ENCODE measurements at places on chromosomes 7 and 10.
A peak's percentile ranks its signal among the peaks of the same experiment; 100 is the strongest.

- no peak for DNase-seq
Measured at GRCh38 chr10:15868006-15868405, 7.7 kb upstream of the MINDY3 start.

GRCh38 chr10:70186090-70186489 is 15.8 kb upstream of the SAR1A start:
- no peak for DNase-seq

- DNase-seq = no peak
Measured at GRCh38 chr10:80421707-80422536, 13.6 kb downstream of the PRXL2A start.

DNA sequence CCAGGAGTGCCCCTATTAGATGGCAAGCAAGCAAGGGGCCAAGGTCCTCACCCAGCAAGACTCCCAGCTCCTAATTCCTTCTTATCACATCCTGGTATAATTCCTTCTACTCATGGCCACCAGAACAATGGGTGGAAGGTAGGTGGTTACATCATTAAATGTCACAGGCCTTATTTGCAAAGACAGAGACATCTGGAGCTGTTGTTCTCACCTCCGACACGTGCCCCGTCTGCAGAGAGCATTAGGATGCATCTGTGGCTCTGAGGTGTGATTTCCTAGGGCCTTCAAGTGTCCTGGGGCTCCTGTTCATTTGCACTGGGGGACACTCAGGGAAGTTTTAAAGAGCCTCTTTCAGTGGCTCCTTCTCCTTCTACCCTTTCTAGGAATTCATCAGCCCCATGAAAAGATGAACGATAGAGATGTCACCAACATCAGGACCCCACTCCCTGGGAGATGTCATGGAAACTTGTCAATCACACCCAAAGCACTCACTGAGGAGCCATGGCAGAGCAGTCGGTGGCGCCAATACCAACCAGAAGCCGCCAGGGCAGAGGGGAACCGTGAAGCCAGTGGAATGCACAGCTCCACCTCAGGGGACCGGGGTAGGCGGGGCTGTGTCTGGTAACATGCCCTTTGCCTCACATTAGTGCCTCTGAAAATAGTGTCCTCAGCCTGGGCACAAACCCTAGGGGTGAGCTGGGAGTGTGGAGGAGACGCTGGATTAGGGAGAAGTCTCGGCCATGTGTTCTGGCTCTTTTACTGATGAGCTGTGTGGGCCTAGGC is 2.9 kb upstream of the ATP6V0E2 start:
- no peak for DNase-seq

DNA sequence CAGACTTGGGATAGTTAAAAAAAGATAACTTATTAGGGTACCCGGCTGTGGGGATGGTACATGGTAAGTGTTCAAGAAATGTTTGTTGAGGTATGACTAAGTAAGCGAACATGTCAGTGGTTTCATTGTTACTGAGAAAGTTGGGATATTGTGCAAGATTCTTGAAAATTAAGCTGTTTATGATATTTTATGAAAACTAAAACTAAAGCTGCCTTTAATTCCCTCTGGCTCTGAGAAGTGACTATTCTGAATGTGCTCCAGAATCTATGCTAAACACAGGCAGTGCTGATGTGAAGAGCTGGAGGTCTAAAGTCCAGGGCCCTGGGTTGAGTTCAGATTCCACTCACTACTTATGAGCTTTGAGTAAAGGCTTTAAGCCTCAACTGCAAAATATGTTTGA is 72.9 kb downstream of the AOAH start:
- DNase-seq = no peak

DNA sequence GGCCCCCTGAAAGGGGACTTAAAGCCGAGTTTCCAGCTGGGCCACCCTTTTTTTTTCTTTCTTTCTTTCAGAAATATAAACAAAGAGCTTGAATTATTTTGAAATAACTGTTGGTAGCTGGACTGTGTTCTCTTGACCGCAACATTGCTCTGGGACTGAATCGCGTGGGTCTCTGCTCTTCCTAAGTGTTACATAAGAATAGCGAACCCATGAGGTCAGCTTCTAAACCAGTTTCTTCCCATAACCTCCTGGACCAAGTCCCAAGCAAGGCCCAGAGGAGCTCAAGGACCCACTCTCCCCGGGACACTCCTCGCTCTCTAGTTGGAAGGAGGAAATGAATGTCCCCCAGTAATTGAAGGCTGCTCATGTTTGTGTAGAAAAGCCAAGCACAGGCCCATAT is 91.1 kb downstream of the CXCL12 start:
- DNase-seq = no peak

- DNase-seq = no peak
Measured at GRCh38 chr7:92737706-92738105, 98.7 kb downstream of the CDK6 start.

- DNase-seq = no peak
Measured at GRCh38 chr10:112769611-112770370, 180.3 kb upstream of the TCF7L2 start.

DNA sequence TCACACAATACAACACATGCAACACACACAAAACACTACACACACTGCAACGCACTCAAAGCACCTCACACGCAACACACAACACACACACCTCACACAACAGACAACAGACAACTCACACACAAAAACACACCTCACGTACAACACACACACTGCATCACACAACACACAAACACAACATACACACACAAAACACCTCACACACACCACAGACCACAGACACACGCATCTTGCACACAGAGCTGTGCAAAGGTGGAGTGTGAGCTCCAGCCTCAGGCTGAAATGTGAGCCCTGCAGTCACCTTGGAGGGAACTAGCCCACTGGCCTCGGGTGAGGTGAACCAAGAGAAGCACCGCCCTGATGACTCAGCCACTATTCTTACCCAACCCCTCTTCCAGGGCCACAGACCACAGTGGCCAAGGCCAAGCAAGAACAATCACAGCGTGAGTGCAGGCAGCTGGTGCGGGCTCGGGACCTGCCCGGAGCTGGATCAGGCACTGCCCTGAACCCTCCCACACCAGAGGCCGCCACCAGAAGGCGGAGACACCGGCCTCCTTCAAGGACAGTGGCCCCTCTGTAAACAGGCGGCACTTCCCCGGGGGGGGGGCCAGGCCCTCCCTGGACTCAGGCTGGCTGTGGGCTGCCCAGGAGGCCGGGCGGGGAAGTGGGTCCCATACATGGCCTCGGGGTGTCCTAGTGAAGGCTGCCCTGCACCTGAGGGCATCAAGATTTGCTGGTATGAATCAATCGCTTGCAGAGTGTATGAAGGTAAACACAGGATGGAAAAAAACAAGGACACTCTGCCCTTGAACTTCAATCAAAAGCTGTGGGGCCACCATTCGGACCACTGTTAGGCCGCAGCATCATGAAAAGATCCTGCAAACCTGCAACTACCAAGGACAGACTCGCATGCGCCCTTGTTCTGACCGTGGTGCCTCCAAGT is 106.7 kb downstream of the TNS3 start:
- DNase-seq = peak; percentile 55

- DNase-seq = no peak
Measured at GRCh38 chr10:60734226-60734625, 44.1 kb upstream of the CDK1 start.

GRCh38 chr10:72058989-72059842 is 29.1 kb downstream of the SPOCK2 start:
- DNase-seq = no peak

DNA sequence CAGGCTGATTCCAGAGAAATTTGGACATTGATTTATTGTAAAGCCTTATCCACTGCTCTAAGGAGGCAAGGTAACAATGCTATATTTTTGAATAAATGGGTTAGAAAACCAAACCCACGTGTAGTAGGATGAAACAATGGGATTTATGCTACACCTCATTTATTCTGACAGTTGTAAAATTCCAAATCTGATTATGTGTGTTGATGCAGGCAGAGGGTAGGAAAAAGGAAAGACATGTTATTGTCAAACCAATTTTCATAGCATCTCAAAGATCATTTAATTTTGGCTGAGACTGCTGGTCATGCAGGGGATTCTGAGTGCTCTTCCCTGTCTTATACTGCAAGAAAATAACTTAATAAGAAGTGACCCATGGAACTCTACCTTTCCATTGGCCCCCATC is 1219.9 kb upstream of the SORCS1 start:
- no peak for DNase-seq

DNA sequence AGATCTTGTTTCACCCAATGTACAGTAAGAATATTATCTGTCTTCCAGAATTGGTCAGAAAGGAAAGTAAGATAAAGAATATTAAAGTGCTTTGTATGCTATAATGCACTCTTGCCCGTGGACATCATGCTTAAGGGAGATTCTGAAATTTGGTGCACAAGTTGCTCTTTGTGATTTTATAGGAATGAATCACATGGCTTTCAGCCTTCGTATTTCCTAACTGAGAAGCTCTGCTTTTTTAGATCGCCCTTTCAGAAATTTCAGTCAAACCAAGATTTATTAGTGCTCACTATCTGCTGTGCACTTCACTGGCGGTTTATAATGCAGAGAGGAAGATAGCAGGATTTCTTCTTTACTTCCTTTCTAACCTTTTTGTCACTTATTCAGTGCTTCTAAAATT is 1248.5 kb upstream of the LRRN3 start:
- no peak for DNase-seq

DNA sequence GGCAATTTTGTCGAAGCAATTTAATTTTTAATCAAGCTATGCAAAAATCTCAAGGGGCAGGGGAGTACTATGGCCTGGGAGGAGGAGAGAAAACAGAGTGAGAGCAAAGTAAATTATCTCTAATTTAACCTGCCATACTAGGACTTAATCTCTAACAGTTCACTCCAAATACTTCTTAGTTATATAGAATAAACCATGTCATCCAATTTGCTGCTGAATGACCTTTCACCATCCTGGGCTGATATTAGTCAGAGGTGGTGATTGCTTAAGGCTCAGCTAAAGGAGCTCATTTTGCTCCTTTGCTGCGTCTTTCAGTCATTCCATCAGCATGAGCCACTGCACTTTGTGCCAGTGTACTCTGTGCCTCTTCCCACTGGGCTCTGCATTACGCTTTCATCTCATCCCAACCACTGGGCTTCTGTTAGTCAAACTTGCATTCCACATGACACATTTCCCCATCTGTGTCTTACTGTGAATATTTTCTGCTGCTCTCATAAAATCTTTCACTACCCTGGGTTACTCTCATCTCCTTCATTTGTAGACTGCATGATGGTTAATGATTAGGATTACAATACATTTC is 84.3 kb downstream of the CD36 start:
- peak; percentile 54 for DNase-seq

DNA sequence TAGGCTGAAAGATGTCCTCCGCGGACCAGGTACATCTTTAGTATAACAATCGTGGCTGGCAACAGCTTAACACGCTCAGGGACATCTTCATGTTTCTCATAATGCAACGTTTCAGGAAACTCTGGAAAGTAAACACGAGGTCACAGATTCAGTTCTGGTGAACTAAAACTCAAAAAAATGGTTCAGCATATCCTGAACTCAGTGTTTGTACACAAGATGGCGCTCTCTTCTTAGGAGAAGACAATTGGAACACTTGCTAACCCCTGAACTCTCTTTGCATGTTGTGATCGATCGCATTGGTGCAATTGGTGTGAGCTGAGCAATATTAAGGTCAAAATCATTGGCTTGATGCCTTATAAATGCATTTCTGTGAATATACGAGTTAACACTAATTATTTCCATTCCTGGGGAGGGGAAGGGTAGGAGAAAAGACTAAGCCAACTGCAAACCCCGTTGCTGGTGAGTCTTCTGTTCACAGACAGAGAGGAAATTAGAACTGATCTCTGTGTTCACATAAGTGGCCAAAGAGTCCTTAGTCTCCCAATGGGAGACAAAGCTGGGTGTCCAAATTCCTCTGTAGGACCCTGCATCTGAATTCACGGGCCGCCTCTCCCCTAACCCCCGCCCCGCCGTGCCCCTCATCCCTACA is 52.6 kb upstream of the FAM180A start:
- DNase-seq = peak; percentile 89

GRCh38 chr7:45718464-45719330 is 144.5 kb downstream of the ADCY1 start:
- no peak for DNase-seq

GRCh38 chr7:34603711-34604444 is 54.1 kb upstream of the NPSR1 start:
- DNase-seq = no peak

DNA sequence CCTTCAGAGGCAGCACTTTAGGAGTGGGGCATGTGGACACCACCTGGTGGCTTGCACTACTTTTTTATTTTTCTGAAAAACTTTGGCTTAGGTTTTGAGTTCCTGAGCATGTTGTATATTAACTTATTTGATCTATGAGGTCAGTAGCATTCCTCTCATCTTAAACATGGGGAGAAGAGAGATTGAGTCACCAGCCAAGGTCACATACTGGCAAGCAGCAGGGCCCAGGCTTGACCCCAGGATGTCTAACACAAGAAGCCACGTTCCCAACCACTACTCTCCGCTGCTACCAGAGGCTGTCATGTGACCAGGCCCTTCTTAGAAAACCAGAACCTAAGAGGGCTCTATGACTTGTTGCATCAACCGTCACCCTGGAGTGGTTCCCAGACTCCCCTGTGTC is 210.3 kb upstream of the GPR26 start:
- no peak for DNase-seq

DNA sequence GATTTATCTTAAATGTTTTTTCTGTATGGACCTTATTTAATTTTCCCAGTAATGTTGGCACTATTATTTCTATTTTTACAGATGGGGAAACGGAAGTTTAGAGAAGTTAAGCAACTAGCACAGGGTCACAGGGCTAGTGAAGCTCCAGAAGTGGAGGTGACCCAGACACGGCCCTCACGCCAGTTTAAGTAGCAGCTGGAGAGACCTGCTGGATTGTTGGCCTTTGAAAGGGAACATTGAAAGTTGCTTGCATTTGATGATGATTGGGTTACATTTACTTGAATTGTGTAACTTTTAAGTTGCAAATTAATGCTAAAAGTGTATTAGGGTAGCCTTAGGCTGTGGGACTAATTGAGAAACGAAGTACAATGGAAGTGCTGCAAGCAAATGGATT is 25.6 kb downstream of the CDK14 start:
- no peak for DNase-seq

DNA sequence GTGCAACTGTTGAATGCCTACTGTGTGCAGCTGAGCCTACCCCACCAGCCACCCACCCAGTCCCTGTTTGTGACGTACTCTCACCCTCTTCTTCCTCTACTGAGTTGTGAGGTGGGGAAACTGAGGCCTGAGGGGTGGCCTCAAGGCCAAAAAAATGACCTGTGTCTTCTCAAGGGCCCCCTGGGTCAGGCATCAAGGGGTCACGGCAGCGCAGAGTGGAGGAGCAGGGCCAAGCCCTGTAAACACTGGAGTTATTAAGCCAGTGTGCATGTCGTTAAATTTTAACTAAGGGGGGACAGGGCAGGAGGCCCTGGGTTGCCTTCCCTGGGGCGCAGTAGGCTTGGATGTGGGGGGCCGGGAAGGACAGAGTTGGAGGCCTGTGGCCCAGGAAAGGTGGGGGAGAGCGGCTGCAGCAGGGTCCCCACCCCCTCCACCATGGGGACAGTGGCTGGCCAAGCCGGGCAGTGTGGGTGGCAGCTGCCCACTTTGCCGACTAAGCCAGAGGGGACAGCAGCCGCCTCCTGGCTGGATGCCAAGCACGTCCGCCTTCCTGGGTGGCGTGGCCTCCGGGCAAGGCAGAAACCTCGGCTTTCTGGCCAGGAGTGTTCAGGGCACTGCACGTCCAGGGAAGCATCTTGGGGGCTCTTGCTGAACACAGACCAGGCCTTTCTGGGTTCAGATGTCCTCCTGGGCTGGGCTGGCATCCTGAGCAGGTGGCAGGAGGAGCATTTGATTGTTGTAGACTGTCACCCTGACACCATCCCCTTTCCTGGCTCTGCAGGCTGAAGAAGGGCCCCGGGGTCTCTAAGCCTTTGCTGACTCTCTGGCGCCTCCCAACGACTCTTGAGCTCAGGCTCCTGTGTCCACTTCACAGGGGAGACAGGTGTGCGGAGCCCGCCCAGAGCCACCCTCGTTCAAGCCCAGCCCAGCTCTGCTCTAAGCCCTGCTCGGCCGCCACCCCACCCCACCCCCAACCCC is 1.9 kb downstream of the SLC29A4 start:
- peak; percentile 86 for DNase-seq

Data from eye (tissue), 1 donor.